ENCODE measurements at places on chromosomes 5 and 9.

GRCh38 chr9:87464110-87464991 lies 33.3 kb upstream of the DAPK1 start:
- no peak for DNase-seq

DNA sequence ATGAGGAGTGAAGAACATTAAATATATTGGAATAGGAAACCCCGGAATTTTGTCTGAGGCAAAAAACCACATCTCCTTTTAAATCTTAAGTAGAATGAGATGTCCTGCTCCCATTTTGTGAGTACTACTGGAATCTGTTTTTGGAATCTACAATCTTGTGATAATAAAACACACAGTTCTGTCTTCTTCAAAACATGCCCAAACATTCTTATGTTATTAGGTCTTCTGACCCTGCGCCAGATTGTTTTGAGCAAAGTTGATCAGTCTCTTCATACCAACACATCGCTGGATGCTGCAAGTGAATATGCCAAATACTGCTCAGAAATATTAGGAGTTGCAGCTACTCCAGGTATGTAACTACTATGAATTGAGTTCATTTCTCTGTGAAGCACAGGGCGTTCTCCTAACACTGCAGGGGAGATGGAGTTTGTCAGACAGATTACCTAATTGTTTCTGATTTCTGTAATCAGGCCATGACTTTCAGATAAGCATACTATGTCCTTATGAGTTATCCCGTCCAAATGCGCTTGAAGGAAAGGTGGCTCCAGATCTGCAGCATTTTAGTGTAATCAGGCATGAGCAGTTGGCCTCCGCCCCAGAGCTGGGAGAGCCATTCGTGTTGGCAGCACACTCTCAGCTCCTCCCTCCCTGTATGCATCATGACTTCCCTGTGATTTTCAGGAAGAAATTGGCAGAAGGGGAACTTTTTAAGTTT lies 88.0 kb downstream of the NLN start:
- DNase-seq = no peak

DNA sequence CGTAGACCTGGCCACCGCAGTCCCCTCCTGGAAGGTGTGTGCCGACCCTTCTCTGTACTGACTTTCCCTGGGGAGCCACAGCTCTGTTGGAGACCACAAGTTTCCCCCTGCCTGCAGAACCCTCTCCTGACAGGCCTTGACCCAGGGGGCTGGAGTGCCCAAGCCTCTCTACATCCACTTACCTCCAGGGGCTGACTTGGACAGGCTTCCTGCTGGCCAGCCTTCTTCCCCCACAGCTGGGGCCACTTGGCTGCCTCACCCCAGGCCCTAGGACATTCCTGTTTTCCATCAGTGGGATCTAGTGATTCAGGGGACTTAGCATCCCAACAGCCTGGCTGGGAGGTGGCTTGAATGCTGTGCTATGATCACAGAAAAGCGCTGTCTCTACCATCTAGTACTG lies 23.6 kb downstream of the COL15A1 start:
- DNase-seq = no peak

- no peak for DNase-seq
These were observed 114.6 kb downstream of the MTX3 start for GRCh38 chr5:79876456-79876855.

- DNase-seq = no peak
These were observed 390.3 kb downstream of the CAAP1 start for GRCh38 chr9:26502311-26502710.

DNA sequence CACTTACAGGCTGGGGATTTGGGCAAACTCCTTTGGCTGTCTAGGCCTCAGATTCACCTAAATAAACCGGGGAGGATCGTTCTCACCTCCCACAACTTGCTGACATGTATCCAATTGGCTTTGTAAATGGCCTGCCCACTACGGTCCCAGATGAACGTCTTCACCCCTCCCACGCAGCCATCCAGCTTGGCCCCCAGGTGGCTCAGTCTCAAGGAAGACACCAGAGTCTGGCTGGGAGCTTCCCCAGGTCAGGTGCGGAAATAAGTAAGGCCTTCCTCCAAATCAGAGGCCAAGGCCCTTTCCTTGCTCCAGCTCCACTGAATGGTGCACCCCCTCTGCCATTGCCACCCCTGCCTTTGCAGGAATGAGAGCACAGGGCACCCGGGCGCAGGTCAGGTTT lies 11.4 kb downstream of the CIZ1 start:
- DNase-seq = no peak

DNA sequence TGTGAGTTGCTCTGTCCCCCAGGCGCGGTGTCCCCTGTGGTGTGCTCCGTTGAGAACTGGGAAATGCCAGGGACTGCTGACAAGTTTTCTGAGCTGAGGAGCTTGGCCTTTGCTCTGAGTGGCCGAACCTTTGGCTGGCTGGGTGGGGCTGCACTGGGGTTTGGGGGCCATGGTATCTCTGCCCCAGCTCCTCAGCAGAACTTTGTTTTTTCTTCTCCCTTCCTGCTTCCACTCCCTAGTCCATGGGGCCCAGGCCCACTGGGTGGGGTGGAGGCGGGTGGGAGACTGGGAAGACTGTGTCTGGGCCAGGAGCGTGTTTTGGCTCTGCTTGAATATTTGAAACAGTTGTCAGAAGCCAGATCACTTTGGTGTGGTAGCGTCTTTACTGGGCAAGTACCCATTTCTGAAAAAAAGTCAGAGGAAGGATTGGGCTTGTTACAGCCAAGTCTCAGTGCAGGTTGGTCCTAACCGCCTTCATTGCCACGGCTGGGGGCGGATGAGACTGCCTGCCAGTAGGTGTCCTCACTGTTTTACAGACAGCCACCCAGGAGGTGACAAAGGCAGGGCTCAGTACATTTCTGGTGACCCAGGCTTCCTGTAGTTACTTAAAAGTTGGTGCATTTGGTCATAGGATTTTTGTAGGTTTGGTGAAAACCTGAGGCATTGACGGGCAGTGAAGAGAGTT lies 92.7 kb downstream of the DAB2IP start:
- peak; percentile 43 for DNase-seq

GRCh38 chr5:37738057-37738691 lies 101.7 kb downstream of the GDNF start:
- DNase-seq = peak; percentile 16

DNA sequence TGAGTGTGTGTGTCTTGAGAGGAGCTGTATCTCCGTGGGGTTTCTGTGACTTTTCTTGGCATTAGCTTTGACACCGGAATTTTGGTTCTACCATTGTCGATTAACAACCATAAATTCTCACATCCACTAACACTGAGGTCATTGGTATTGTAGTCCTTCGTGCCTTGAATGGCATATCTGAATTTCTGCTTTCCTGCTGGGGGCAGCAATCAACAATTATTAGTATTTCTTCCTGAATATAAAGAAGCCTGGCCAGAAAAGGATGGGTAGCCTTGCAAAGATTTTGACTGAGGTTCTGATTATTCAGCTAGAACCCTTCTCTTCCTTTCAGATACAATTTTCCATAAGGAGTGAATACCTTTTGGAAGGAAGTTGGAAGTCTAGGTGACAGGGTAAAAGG lies 33.5 kb upstream of the SHOC1 start:
- no peak for DNase-seq

- DNase-seq = peak; percentile 57
These were observed 209.2 kb upstream of the PAPPA start for GRCh38 chr9:115944166-115944948.

DNA sequence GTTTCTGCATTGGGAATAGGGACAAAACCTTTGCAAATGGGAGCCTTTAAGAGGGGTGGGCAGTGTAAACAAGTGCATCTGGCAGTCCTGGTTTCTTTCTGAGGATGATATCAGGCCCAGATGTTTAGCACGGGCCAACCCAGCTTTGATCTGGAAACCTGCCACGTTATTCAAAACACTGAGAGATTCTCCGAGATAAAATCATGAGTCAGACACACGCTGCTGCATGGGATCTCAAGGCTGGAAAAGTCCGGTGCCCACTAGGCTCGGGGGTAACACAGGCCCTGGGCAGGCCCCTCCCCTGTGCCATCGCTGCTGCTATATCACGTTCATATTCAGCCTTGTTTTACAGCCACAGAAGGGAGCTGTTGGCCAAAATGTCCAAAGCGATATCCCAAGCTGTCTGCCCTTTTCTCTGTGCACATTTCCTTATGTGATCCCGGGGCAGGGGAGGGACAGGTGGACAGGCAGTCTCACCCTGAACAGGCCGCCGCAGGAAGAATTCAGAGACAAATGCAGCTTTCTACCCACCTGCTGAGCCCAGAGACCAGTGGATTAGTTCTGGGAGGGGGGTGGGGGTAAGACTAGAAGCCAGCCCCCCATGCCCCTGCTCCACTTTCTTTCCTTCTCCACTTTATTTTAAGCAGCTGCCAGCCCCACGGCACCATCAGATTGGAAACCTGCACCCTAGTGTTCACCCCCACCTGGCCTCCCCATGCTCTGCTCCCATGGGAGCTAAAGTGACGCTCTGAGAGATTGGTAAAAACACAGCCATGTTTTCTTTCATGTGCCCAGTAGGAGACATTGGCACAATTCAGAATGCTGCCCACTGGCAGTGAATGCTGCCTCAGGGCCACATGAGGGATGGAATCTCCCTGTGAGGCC lies 63.1 kb downstream of the TMOD1 start:
- DNase-seq = no peak

GRCh38 chr5:134465816-134466240 lies 54.1 kb upstream of the CDKN2AIPNL start:
- DNase-seq = peak; percentile 72

- no peak for DNase-seq
These were observed 137.9 kb downstream of the MPDZ start for GRCh38 chr9:13141629-13142028.

- DNase-seq = no peak
These were observed 46.5 kb downstream of the IRX2 start for GRCh38 chr5:2704806-2705645.

DNA sequence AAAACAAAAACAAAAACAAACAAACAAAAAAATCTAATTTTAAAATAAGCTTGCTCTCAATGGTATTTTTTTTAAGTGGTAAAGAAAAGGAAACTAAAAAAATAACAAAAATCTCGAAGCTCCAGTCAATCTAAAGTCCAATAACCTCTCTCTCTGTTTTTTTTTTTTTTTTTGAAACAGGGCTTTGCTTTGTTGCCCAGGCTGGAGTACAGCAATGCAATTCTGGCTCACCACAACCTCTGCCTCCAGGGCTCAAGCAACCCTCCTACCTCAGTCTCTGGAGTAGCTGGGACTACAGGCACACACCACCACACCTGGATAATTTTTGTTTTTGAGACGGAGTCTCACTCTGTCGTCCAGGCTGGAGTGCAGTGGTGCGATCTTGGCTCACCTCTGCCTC lies 25.9 kb upstream of the GLDC start:
- DNase-seq = no peak

DNA sequence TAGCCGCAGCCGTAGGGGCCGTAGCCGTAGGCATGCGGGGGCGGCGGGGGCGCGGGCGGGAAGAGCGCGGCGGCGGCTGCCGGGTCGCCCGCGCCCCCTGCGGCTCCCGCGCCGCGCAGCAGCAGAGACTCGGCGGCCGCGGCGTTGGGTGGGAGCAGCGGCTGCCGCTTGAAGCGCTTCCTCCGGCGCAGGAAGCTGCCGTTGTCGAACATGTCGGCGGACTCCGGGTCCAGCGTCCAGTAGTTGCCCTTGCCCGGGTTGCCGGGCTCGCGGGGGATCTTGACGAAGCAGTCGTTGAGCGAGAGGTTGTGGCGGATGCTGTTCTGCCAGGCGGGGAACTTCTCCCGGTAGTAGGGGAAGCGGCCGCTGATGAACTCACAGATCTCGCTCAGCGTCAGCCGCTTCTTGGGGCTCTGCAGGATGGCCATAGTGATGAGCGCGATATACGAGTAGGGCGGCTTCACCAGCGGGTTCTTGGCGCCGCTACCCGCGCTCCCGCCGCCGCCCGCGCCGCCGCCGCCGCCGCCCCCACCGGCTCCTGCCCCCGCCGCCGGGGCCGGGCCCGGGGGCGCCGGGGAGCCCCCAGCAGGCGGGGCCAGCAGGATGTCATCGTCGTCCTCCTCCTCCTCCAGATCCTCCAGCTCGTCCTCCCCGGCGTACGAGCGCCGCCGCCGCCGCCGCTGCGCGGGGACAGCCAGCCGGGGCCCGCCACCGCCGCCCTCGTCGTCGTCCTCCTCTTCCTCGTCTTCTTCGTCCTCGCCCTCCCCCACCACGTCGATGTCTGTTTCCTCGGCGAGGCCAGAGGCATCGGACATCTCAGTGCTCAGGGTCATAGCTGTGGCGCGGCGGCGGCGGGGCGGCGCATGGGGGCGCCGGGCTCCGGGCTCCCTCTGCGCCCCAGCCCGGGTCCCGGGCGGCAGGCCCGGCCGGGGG lies 781 bp downstream of the FOXD1 start:
- no peak for DNase-seq

DNA sequence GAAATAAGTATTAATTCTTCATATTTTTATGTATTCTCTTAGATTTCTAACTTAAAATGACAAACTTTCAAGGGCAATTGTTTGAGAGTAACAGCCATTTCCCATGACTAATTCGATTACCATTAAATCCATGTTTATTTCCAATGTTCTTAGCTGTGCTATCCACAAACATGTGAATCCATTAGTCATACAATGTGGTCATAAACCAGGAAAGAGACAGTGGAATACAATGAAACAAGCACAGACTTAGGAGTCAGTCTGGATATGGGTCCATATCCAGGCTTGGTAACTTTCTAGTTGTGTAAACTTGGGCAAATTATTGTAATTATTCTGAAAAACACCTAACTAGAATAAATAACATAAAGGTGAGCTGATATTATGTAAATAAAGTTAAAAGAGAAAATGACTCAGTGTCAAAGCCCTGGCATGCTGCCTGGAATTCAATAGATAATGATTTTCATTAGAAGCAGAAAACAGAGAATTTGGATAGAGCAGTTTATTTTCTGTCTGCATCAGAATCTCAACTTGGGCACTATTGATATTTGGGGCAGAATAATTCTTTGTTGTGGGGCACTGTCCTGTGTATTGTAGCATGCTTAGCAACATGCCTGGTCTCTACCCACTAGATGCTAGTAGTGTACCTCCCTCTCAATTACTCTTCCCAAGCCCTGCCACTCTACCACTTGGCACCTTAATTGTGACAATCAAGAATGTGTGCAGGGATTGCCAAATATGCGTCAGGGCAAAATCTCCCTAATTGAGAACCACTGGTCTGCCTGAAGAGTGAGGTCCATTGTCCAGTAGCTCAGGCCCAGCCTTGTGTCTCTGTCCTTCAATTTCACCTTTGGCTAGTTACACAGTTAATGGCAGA lies 44.7 kb upstream of the SLC27A6 start:
- DNase-seq = no peak

DNA sequence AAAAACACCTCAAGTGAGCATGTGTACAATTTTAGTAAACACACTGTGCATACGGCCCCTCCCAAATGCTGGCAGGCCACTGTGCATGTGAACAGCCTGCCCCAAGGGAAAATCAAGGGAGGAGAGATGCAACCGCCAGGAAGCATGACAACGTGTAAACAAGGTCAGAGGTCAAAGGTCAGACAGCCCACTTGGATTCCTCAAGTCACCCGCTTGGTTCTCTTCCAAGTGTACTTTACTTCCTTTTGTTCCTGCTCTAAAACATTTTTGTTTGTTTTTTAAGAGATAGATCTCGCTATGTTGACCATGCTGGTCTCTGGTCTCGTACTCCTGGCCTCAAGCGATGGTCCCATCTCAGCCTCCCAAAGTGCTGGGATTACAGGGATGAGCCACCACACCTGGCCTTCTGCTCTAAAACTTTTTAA lies 126.7 kb upstream of the SHB start:
- DNase-seq = no peak
